ENCODE measurements at places on chromosomes 13 and 19.

GRCh38 chr13:47549219-47549752 lies 451.8 kb downstream of the SUCLA2 start:
- DNase-seq = no peak

GRCh38 chr19:3269916-3270671 lies 45.6 kb downstream of the CELF5 start:
- DNase-seq = no peak

GRCh38 chr13:113955691-113956090 lies 18.2 kb downstream of the C13orf46 start:
- DNase-seq = no peak

DNA sequence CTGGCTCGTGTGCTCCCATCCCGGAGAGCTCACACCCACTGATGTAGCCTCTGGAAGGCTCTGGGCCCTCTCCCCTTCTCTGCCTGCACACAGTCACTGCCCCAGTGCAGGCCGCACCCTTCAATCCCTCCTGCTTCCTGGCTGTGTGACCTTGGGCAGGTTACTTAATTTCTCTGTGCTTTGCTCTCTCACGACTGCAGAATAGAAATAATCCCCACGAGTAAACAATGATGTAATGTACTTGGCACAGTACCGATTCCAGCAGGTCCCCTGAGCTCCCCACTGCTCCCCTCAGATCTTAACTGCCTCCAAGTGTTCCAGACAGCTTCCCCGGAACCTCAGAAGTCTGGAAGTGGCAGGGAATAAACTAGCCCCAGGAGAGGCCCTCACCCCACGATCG lies 16.1 kb downstream of the LIG1 start:
- DNase-seq = no peak

GRCh38 chr19:29845574-29846176 lies 33.9 kb downstream of the CCNE1 start:
- DNase-seq = peak; percentile 14

DNA sequence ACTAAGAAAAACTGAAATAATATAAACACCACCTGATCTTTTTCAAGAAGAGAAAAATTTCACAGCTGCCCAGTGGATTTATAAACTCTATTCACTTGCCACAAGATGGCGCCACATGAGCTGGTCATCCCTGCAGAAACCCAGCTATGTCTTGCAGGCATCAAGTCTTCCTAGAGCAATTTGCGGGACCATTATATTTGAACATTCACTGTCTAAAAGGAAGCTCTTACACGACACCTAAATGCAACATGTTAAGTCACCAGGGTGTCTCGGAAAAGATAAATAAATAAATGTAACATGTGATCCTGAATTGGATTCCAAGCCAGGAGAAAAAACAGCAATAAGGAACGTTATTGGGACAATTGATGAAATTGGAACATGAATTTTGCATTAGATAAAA lies 20.3 kb upstream of the AKT2 start:
- peak; percentile 78 for DNase-seq

DNA sequence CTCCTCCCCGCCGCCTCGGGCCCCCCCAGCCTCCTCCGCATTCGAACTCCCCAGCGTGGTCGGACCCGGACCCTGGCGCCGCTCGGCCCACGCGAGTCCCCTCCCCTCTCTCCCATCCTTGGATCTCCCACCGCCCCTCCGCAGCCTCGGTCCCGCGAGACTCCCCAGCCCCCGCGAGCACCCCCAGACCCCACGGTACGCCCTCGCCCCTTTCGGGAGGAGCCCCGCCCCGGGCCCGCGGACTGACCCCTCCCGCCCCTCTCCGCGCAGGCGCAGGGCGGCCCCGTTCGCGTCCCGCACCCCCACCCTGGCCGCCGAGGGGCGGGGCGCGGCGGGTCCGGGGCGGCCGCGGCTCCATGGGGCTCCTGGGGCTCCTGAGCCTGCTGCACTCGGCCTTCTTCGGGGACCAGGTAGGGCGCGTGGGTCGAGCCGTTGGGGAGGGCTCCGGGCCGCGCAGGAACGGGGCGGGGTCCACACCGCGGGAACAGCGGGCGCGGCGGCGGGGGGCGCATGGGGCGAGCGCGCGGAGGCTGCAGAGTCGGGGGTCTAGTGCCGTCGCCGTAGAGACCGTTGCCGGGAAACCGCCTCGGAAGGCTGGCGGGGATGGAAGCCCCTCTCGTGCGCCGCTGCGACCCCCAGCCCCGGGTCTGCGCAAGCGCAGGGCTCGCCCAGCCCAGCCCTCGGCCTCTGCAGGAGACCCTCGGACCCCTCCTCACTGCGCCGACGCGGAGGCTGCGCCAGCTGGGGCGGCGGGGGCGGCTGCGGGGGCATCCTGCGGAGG lies 3.8 kb upstream of the APC2 start:
- peak; percentile 59 for DNase-seq

DNA sequence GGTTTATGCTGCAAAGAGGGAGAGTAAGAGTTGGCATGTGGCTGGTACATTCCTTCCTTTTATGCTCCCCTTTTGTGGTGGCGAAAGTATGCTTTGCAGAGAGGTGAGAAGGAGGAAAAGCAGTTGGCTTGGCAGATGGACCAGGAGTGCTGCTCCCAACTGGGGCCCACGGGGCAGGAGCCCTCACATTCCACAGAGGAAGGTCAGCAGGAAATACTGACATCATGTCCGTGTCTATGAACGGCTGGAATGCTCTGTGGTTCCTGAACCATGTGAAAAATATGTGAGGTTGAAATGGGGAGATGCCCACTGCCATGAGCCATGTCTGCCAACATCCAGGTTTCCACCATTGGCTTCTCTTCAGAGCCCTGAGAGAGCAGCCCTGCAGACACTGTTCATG lies 33.3 kb upstream of the GAS6 start:
- no peak for DNase-seq

DNA sequence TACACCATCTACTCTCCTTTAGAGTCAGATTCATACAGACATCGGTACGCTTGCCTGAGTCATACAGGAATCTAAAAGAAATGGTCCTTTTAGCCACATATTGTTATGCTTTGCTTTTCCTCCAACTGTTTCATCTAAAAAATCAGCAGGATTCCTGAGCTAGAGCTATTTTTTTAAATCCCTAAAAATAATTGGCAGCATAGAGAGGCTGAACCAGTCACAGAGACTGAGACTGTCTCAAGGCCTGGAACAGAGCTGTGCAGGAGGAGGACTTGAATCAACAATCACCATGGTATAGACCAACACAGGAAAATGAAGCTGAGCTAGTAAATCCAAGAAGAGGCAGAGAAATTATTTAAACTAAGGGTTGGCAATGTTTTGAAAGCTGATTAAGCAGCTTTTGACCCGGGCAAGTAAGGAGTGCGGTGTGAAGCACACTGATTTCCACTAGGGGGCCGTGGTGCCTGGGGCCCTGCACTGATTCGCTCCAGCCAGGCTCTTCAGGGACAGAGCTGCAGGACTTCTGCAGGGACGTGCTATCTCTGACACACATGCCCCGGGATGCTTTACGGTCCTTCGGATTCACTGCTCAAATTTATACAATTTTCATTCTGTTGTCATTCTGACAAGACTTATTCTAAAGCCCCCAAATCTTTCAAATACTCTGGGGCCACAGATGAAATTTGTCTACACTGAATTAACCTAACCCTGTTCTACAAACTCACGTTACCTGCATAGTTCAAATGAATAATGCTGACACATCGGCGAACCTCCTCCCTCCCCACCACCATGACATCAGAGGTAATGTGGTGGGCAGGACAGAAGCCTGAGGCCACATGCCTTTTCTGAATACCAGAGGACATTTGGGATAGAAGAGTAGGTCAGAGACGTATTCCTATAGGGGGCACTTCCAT lies 87.6 kb upstream of the SLC15A1 start:
- peak; percentile 66 for DNase-seq

GRCh38 chr13:47893527-47893926 lies 107.5 kb downstream of the SUCLA2 start:
- no peak for DNase-seq

- DNase-seq = no peak
Measured at GRCh38 chr13:48404952-48405351, 8.0 kb downstream of the LPAR6 start.

DNA sequence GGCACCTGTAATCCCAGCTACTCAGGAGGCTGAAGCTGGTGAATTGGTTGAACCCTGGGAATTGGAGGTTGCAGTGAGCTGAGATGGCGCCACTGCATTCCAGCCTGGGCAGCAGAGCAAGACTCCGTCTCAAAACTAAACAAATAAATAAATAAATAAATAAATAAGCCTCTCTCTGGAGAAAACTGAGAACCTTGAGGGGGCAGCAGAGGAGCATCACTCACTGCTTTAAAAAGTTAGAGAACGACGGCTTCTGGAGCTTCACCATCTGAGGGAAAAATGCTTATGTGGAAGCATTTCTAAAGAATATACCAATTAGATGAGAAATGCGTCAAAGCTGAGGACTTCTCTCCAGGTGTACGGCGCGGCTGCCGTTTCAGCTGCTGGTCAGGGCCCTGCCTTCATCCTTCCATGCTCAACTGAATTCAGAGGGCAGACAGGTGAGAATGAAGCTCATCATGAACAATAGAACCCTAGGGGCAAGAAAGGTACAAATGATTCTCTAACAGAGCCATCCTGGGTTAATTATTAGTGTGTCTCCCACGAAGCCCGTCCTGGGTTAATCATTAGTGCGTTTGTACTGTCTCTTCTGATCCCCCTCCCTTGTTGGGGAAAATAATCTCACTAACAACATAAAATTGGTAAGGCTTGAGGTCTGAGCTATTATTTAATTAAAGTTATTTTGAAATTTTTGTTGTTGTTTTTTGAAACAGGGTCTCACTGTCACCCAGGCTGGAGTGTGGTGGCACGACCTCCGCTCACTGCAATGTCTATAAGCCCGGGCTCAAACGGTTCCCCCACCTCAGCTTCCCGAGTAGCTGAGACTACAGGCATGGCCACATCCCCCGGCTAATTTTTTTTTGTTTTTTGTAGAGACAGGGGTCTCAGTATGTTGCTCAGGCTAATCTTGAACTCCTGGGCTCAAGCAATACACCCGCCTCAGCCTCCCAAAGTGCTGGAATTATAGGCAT lies 80.1 kb downstream of the IPO5 start:
- DNase-seq = peak; percentile 24

DNA sequence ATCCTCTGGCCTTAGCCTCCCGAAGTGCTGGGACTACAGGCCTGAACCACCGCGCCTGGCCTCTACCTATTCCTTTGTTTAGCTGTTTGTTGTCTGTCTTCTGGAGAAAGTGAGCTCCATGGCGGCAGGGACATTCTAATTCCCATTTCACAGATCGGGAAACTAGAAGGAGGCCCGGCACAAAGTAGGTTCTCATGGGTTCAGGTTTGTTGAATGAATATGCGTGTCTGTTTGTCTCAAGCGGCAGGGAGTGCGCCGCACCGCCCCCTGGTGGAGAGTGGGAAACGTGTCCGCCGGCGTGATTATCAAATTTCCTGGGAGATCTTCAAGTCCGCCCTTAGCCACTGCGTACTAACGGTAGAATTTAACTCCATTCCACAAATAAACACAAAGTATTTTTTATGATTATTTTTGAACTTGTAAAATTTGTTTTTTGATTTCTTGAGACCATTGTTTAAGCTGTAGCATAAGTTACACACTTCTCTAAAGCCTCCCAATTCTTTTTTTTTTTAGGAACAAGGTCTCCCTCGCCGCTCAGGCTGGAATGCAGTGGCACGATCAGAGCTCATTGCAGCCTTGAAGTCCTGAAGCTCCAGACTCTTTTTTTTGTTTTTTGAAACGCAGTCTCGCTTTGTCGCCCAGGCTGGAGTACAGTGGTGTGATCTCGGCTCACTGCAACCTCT lies 8.9 kb upstream of the CCDC9 start:
- peak; percentile 67 for DNase-seq

GRCh38 chr19:45152504-45153338 lies 8.1 kb downstream of the NKPD1 start:
- DNase-seq = no peak

DNA sequence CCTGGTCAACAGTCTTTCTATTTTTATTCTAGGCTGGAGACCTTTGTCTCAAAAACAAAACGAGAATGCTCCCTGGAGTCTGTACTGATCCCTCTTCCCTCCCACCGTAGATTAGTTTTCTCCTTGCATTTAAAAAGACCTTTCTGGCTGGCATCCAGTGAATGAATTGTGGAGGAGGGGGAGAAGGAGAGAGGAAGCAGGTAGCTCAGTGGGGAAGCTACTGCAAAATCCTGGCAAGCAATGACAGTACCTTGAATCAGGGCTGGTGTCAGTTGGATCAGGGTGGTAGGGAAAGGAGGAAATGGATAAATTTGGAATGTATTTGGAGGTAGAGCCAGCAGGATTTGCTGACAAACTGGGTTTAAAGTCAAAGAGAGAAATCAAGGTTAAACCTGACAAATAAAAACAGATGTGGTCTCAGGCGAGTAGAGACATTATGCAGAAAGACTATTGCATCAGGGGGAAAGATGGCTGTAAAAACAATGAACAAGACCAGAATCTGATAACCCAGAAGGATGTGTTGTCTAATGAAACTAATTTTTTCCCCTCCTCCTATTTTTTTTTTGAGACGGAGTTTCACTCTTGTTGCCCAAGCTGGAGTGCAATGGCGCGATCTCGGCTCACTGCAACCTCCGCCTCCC lies 3.5 kb upstream of the CYP2S1 start:
- DNase-seq = no peak

GRCh38 chr13:77530875-77531274 lies 4.6 kb upstream of the SCEL start:
- no peak for DNase-seq
